ENCODE measurements at places on chromosomes 4 and X. TPM values are rescaled to one million over a fixed set of nuclear protein-coding genes. Genes with fewer than 3 reads are reported as not detected.

- no peaks in the 10 kb centered on the region for H3K4me1 ChIP-seq
- H3K36me3 ChIP-seq, result no peaks in the 10 kb centered on the region
- no peaks in the 10 kb centered on the region for H3K27me3 ChIP-seq
- DNase-seq, result no peak
- no peak overlapping the region for H3K27ac ChIP-seq
These were observed 102.3 kb upstream of the GRIA3 start for GRCh38 chrX:123081776-123082175.

The GATA1 gene
- not detected for total RNA-seq

- peak; percentile 84 for DNase-seq
- H3K27ac ChIP-seq, result no peak overlapping the region
- H3K27me3 ChIP-seq, result no peaks in the 10 kb centered on the region
These were observed 1.6 kb upstream of the ASB5 start for GRCh38 chr4:176270669-176271068.

- H3K4me3 ChIP-seq, result peak overlapping the region; percentile 72
- H3K36me3 ChIP-seq, result peaks cover 33% of the 10 kb centered on the region
- peaks cover 19% of the 10 kb centered on the region for H3K4me1 ChIP-seq
- H3K27ac ChIP-seq, result peak overlapping the region; percentile 96
- no peaks in the 10 kb centered on the region for H3K27me3 ChIP-seq
- DNase-seq, result peak; percentile 61
These were observed 627 bp downstream of the CDKN2AIP start for GRCh38 chr4:183445097-183445428.

GRCh38 chr4:117010671-117011070 is 74.7 kb downstream of the TRAM1L1 start:
- H3K4me3 ChIP-seq, result no peak overlapping the region
- DNase-seq, result no peak
- no peaks in the 10 kb centered on the region for H3K4me1 ChIP-seq
- no peak overlapping the region for H3K27ac ChIP-seq

GRCh38 chrX:47840111-47840510 is 3.4 kb downstream of the ZNF81 start:
- H3K4me1 ChIP-seq, result no peaks in the 10 kb centered on the region
- H3K27me3 ChIP-seq, result no peaks in the 10 kb centered on the region
- no peak overlapping the region for H3K4me3 ChIP-seq
- DNase-seq, result no peak
- no peak overlapping the region for H3K27ac ChIP-seq
